NCI-H774 (cell line): ENCODE measurements at places on chromosomes 1 and 21.

GRCh38 chr1:239547987-239548386, 161.6 kb downstream of the CHRM3 start:
- no peak for DNase-seq

- peak; percentile 32 for DNase-seq
Observed at GRCh38 chr1:203428981-203429599, 46.5 kb upstream of the PRELP start.

DNA sequence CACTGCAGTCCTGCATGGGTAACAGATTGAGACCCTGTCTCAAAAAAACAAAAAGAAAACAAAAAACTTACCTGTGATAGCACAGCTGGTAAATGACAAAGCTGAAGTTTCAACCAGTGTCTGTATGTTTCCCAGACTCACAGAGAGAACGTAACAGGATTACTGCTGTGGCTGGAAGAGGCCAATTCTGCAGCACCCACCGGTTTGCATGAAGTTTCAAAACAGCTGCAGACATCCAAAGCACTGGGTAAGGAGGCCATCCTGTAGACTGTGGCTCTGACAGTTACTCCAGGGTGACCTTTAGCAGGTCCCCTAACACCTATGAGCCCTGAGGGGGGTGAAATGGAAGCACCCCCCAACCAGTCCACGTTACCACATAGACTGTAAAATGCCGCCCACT, 7.5 kb downstream of the ID3 start:
- no peak for DNase-seq

DNA sequence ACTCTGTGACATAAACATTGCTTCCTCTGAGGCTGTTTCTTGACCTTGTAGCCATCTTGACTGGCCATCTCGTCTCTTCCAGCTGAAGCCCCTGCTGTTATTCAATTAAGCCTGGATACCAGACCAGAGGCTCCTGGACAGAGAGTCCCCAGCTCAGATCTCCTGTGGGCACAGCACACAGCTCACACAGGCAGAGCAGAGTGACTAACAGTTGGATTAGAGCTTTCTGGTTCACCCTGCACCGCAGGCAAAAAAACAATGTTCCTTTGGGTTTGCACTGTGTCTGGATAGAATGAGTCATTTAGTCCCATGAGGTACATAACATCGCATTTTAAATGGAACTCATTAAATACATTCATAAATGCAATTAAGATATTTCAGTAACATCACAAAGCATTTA, 33.4 kb upstream of the USH2A start:
- DNase-seq = no peak

DNA sequence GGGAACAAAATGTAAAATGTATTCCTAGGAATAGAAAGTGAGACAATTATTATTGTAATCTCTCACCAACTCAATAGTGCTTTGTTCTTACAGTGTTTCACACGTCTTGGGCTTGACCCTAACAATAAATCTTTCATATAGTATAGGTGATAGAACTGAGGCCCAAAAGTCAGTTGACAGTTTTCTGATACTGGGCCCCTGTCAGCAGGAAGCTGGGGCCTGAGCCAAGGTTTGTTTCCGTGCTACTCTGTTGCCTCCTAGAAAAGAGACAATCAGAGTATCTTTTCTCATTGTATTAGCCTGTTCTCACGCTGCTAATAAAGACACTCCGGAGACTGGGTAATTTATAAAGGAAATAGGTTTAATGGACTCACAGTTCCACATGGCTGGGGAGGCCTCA, 5.0 kb downstream of the RRP1B start:
- no peak for DNase-seq

DNA sequence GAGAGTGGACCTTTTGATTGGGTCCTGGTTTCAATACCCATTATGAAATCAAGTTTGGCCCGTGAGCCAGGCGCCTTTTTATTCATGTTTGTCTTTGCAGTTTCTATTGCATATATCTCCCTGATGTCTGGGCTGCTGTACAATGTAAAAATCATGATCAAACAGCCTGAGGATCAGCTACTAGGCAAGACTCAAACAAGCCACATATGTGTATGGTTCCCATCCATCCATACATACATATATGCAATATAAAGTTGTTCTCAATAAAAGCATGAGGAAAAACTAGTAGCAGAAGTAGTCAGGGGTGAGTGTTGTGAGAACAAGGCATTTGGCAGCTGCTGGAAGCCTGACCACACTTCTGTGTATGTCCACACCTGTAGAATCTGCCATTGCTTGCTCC, 562.4 kb upstream of the USP24 start:
- no peak for DNase-seq

DNA sequence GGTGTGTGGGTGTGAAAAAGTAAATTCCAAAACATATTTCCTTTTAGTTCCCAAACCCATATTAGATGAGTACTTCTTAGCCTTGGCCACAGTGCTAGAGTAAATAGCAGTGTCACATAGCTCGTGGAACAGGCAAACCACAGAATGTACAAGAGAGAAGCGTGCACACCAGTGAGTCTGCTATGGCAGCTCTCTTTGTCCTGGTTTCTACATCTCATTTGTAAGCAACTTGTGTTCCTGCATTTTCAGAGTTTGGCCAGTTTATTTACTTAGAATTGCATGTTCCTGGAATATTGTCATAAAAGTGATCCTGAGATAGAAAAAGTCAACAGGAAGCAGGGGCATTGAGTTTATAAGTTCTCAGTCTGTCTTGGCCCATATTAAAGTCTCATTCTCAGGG, 142.1 kb downstream of the DHRS3 start:
- DNase-seq = no peak

- DNase-seq = no peak
Observed at GRCh38 chr21:42741066-42741465, 87.6 kb downstream of the PDE9A start.

DNA sequence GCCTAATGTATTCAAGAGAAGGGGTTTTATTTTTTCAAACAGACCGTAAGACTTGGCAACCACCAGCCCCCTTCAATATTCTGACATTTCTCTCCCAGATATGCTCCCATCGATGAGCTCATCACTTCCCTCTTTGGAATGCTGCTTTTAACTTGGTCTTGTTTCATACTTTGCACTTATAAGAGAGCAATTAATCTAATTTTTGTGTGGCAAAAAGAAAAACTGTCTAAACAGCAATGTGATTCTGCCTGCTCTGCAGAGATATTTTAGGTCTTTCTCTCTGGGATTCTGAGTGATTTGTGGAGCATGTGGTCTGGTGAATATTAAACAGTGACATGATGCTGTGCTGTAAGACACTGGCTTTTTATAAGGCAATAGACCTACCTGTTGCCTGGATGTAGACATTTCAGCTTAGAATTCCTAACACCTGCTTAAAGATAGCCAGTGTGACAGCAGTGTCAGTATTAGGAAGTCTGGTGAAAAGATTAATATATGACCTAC, 284.8 kb downstream of the BACH1 start:
- no peak for DNase-seq

DNA sequence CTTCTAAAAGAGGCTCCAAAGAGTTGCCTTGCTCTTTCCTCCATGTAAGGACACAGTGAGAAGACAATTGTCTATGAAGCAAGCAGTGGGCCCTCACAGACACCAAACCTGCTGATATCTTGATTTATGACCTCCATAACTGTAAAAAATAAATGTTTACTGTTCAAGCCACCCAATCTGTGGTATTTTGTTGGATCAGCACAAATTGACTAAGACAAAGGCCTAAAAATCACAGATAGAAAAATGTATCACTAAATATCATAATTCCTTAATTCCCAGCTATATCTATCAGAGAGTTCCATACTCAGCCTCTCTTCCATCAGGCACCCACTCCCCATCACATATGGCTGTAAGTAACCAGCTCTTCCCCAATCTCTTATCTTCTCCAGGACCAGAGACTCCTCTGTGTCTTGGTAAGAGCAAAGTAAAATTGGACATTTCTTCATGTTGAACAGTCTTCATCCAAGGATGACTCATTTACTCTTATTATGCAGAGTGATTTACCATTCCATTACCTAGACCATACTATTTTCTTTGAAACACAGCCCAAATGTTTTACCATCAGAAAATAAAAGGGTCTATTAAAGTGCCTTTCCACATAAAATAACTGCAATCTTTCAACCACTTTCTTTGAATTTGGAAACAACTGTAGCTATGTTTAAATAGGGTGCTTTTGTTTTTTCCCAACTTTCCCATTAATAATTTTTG, 503.6 kb downstream of the MRPL39 start:
- no peak for DNase-seq

DNA sequence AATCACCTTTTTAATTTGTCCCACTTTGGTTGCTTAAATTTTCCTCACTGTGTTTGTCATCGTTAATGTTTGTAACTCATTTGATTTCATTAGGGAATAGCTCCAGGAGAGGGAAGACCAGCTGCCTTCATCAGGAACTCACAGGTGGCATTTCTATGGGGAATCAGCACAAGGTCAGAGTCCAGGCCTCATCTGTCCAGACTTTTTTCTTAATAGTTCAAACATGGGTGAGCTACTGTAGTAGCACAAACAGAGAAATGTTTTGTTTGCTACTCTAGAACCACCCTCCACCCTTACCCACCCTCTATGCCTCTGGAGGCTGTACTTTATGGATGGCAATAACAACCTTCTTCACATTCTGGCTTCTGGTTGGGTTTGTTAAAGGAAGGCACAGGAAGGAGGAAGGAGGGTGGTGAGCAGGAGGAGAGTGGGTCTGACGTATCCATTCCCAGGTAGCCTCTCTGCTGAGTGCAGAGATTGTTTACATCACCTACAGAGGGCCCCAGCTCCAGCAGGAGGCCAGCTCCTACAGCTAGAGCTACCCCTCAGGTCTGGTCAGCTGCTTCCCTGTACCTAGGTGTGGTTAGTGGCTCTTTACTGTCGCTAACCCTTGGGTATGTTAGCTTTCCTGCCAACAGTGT, 8.1 kb upstream of the TEDDM1 start:
- DNase-seq = no peak

- DNase-seq = no peak
Observed at GRCh38 chr1:56495538-56495937, 83.8 kb downstream of the PLPP3 start.

GRCh38 chr21:21324297-21324696, 326.1 kb downstream of the NCAM2 start:
- no peak for DNase-seq

DNA sequence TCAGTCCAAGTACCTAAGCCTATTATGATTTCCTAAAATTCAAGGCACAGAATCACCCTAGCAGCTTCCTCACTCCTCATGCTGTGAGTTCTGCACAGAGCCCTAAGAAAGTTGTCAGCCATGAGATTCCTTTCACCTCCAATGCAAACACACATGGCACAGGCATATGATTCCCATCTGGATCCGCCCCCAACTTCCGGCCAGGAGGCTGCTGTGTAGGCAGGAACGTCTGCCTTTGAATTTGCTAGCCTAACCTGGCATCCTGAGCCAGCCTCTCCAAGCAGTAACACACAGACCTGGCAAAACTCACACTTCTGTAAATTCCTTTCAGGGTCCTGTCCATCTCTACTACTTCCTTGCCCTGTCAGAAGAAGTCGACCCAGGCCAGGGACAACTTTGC, 521.1 kb upstream of the BEND5 start:
- no peak for DNase-seq

DNA sequence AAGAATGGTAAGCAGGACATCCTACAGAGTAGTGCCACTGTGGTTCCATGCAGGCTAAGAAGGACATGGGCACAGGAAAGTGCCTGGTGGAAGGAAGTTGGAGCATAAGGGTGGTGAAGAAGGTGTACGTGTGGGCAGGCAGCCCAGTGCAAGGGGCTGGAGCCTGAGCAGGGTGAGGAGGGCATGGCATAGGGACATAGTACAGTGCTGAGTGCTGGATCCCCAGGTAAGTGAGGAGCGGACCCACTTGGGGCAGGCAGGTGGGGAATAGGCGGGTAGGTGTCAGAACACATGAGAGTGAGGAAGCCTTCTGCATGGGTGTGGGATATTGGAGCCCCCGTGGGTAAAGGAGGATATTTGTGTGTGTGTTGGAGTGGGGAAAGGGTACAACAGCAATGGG, 15.7 kb upstream of the LRRC53 start:
- DNase-seq = no peak

DNA sequence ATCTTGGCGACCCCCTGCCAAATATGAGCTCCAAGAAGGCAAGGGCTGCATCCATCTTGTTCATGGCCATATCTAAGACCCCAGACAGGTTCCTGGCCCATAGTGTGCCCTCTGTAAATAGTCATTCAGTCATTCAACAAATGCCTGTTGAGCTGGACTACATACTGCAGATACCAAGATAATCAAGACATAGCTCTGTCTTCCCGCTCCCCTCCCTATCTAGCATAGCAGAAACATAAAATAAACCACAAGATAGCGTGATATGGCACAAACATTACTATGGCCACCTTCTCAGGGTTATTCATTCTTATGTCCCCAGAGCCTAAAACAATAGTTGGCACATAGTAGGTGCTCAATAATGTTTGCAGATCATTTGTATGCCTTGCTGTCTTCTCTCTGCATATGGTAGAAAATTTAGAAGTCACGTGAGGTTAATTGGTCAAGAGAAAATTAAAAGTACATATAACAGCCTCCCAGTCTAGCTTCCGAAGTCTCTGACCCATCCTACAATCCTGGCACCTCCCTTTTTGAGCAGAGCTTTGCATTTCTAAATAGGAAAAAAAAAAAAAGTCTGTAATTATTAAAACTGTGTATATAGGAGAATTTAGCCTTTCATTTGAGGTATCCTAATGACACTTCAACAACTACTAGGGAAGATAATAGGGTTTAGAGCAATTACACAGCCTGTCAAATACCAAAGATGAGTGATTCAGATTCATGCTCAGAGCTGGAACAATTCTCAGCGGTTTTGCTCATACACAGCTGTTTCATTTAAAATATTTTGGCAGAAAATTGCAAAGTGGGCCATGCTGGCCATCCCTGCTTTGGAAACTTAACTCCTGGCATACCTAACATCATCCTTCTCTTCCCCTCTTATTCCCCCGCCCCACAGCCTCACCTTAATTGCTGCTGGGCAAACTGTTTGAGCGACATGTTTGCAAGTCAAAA, 219.0 kb downstream of the KAZN start:
- no peak for DNase-seq

DNA sequence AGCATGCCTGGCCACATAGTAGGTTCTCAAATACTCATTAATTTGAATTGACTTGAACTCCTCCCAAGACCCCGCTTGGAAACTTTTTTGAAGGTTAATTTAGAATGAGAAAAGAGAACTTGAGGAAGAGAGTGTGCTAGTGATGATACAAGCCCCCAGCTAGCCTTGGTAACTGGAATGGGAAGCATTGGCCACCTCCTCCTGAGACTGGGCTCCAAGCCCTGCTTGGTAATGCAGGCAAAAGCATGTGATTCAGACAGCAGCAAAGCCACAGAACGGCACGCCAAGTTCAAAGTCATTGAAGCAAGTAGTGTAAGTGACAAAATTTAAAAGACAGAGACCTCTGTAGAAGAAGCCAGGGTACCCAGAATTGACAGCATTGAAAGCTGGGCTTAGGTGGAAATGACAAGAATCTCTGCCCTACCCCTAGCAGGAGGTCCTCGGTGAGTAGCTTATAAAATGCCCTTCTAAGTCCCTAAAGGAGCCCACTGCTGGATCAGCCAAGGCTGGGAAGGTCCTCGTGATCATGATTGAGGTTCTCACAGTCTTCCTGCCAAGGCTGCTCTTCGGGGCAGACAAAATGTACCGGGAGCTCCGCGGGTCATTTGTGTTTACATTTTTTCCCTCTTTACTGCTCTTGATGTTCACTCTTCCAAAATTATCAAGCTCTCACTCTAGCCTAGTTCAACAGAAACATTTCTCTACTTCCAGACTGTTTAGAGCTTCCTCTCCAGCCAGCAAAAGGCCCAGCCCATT, 99.4 kb downstream of the TSEN15 start:
- DNase-seq = no peak
